ENCODE measurements at places on chromosomes 5 and 9.

GRCh38 chr5:160044391-160044804 is 35.5 kb downstream of the TTC1 start:
- no peak for DNase-seq

DNA sequence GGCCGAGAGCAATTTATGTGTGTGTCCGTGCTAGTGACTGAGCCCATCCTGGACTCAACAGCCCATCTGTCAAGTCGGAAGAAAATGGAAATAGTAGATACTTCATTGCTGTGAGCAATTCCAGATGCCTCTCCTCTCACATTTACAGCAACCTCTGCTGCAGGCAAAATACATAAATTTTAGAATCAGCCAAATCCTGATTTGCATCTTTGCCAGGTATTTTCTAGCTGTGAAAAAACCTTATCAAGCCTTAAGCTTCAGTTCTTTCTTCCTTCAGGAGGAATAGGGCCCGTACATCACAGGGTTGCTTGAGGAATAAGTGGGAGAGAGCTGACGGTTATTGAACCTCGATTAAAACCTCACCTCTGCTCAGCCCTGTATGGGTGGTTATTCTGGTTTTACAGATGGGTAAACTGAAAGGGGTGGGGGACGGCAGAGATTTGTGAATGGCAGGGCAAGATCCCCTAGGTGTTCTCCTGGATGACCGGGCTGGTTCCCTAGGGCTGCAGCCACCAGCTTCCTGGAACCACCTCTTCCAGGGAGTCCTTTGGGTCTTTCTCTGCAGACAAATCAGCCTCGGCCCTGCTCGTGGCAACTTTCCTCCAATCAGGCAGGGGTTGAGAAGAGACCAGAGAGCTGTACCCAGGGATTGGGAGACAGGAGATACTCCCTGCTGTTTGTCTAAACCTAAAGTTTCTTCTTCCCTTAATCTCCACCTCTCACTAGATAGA is 5.3 kb upstream of the MSX2 start:
- DNase-seq: no peak

- peak; percentile 27 for DNase-seq
These were observed 53.7 kb downstream of the RGMB start for GRCh38 chr5:98827161-98827560.

DNA sequence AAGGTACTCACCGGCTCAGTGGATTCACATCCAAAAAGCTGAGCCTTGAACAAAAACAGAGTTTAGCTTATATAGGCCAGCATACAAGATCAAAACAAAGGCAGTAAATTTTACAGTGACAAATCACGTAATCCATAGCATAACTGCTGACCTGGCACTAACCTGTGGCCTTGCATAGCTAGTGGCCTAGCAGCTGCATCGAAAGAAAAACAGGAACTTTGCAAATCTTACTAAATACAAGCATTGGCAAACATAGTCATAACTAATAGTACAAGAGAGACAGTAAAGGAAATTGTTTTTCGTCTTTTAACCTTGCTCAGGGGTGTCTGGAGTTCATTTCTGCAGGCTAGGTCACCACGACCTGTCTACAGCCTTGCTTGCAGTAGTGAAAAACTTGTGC is 4.8 kb downstream of the HSDL2 start:
- no peak for DNase-seq

DNA sequence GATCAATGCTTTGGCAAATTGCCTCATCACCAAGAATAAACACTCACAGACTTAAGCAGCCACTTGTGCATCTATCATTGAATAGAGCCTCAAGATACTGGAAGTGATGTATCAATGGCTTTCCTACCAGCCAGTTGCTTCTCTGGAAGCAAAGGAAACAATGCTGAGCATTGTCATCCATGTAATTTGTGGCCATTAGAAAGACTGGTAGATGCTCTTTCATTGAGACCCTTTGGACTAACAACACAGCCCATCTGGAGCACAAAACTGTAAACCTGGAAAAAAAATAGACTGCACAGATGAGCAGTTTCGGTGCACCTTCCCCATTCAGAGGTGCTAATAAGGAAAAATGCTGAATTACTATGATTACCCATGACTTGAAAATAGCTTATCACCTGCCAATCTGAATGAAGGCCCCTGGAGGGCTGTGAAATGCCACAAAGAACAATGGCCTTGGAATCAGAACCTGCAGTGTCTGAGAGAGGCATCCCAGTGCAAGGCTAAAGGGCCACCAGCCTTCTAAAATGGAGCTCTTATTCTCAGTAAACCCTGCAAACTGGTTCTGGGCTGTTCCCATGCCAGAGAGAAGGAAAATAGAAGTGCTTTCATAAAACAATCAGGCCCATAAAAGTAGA is 127.5 kb downstream of the RFK start:
- DNase-seq: no peak

DNA sequence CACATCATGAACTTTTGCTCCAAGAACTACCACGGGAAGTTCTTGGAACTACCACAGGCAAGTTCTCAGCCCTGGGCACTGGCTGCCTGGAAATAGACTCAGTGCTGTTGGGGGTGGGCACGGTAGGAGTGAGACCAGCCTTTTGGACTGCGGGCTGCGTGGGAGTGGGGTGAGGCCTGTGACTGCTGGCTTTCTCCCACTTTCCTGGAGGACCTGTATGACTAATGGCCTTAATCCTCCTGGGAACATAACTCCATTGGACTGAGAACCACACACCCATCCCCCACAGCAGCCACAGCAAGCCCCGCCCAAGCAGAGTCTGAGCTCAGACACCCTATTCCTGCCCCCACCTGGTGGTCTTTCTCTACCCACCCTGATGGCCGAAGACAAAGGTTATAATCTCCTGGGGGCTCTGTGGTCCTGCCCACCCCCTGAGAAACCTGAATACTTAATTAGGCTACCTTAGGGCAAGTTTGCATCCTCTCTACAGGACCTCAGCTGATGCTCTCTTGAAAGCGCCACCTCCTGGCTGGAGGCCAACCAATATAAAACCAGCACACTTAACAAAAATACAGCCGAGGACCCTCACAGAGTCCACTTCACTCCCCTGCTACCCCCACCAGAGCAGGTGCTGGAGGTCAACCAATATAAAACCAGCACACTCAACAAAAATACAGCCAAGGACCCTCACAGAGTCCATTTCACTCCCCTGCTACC is 112.6 kb downstream of the CACNA1B start:
- DNase-seq: no peak

DNA sequence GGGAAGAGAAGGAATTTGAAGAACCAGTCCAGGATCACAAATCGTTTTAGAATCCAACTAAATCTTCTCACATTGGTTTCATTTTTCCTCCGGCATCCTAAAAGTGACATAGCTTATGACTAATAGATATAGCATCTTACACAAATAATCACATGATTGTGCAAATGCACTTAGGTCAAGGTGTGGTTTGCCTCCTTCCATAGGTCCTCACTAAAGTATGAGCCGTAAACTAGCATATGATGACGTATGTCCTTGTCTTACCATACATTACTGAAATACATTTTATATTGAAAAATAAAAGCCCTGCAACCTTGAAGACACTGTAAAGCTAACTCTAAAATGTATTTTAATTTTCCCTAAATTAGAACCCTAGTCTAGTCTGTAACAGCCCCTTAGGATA is 362.7 kb upstream of the ADAMTS16 start:
- no peak for DNase-seq

GRCh38 chr9:109150925-109151545 is 16.0 kb downstream of the FRRS1L start:
- no peak for DNase-seq

- peak; percentile 81 for DNase-seq
These were observed 19.7 kb downstream of the C6 start for GRCh38 chr5:41193456-41194205.

- no peak for DNase-seq
These were observed 175.5 kb upstream of the SPRY4 start for GRCh38 chr5:142500227-142500905.

DNA sequence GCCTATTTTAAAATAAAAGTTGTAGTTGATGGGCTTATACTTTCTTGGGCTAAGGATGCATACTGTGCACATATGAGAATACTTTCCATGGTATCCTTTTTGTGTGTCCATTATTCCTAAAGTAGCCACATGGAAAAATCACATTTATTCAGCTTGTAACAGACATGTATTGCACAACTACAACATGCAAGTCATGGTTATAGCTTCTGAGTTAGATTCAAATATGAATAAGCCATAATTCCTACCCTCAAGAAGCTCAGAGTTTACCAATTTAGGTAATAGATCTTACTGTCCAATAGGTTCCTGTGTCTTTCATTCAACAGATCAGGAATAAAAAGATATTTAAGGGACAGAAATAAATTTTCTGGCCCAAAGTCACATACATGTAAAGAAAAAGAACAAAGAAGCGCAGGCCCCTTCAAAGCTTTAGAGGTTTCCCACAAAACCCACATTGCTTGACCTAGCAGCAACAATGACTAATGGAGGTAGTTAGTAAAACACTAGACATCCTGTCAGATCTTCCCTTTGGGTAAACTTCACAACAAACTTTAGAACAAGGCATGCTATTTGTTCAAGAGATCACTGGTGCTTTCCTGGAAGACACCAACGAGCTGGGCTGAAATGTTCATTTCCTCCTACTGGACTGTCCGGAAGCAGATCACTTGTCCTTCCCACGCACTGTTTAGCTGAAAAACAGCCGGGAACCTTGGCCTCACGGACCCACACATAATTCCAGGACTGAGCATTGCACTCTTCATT is 78.4 kb upstream of the ITGA1 start:
- DNase-seq: no peak

DNA sequence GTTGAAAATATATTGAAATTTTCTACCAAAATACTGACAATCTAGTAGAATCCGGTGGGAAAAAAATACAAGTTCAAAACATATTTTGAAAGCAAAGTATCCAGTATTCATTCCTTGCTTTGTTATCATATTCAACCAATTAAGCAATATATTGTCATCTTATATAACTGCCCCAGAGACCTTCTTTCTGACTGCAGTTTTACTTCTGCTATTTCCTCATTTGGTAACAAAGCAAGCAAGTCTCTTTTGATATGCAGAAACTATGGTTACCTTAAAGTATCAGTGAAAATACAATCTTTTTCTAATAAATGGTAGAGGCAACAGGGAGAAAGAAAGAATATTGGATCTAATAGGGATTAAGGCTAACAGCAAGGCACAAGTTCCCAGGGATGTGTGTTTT is 663.7 kb upstream of the MEF2C start:
- no peak for DNase-seq

DNA sequence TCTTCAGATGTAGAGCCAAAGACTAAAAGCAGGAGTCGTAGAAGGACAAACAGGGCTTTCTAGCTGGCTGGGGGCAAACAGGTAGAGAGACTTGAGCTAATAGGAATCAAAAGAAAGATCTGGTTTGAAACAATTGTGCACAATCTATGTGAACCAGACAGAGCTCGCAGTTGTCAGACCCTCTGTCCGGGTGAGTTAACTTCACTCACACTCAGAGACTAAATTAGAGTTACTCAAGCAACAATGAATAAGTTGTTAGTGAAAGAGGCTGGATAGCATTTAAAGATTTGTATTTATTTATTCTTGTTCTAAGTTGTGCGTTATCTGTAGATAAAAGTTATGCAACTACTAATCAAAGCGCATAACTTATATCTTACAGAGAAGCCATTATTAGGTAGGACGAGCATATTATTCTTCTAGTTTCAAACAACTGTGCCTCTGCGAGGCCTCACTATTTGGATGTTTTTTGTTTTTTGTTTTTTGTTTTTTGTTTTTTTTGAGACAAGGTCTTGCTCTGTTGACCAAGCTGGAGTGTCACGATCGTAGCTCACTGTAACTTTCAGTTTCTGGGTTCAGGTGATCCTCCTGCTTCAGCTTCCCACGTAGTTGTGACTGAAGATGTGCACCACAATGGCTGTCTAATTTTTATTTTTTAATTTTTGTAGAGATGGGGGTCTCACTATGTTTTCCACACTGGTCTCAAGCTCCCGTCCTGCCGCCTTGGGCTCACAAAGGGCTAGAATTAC is 13.2 kb upstream of the LNPEP start:
- no peak for DNase-seq

GRCh38 chr5:94240993-94241651 is 377.3 kb downstream of the KIAA0825 start:
- DNase-seq: peak; percentile 5

DNA sequence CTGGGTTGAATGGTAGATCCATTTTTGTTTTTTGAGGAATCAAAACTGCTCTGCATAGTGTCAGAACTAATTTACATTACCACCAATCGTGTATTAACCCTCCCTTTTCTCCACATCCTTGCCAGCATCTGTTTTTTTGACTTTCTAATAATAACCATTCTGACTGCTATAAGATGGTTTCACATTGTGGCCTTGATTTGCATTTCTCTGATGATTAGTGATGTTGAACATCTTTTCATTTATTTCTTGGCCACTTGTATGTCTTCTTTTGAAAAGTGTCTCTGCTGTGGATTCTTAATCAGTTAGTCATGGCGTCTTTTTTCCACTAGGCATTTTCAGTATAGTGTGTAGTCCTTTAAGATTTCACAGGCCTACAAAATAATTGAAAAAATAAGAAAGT is 2144.3 kb upstream of the C9orf72 start:
- no peak for DNase-seq

- peak; percentile 55 for DNase-seq
These were observed 11.7 kb upstream of the OR13D1 start for GRCh38 chr9:104682642-104683041.

DNA sequence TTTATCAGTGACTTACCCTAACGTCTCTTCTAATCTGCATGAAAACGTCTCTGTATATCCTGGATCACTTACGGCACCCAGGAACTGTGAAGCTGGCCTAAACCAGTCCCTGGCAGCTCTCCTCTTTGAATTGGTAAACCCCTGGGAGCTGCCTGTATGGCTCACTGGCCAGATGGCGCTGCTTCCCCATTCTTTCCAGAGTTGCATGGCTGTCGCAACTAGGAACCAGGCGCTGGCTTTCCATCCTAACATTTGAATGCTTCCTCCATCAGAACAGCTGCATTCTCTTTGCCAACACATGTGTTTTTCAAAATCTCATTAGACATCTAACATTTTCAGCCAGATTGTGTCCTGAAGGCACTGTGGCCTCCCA is 8.0 kb upstream of the PCA3 start:
- DNase-seq: peak; percentile 83

- DNase-seq: no peak
These were observed 52.7 kb downstream of the ABHD17B start for GRCh38 chr9:71858102-71858798.

DNA sequence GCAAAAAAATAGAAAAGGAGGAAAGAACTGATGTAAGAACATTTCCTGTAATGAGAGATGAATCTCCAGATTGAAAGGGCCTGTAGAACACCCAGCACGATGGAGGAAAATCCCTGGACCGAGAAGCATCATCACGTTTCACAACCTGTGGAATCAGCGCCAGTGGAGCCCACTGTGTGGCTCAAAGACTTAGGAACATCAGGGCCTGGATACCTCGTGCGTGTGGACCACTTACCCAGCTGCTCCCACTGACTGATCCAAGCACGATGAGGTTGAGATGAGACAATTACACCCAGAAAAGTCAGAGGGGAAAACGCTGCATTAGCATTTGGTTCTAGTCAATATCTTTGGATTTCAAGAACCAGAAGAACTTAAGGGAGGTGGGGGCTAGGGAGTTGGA is 224.6 kb downstream of the SYK start:
- DNase-seq: no peak
